MM.1S (cell line): ENCODE measurements at places on chromosomes 11 and 22.

DNA sequence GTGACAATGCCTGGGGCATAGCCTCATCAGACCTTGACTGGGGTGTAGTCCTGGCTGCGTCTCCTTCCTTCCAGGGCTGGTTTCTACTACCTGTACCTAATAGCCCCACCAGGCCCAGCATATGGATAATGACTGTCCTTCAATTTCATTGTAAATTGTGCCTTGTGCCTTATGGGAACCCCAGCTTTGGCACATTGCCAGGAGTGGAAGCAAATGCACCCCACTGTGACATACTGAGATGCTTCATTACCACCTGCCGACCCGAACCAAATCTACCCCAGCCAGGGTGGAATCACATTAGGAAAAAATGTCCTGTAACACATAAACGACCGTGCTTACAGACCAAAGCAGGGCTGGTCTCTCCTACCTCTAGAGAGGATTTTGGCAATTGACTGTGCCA lies 7.3 kb downstream of the TOP3B start:
- DNase-seq, result no peak

- no peak for DNase-seq
Observed at GRCh38 chr11:123778511-123778910, 24.2 kb upstream of the OR6X1 start.

GRCh38 chr11:693887-694562 lies 997 bp downstream of the DEAF1 start:
- peak; percentile 6 for DNase-seq

DNA sequence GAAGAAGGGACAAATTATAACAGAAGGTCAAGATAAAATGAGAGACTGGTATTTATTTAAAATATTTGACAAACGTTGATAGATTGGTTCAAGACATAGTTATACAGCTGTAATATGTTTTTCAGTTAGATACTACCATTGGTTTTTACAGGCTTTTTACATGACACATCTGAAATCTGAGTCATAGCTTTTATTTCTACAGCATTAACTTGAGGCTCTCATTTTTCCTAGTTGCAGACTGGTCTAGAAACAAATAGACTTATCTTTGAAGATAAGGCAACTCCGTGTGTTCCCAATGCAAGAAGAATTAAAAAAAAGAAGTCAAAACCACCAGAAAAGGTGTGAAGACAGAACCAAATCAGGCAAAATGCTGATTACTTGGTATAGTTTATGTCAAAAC lies 31.3 kb downstream of the CEP57 start:
- DNase-seq, result no peak
